ENCODE measurements at places on chromosomes 13 and 19.

DNA sequence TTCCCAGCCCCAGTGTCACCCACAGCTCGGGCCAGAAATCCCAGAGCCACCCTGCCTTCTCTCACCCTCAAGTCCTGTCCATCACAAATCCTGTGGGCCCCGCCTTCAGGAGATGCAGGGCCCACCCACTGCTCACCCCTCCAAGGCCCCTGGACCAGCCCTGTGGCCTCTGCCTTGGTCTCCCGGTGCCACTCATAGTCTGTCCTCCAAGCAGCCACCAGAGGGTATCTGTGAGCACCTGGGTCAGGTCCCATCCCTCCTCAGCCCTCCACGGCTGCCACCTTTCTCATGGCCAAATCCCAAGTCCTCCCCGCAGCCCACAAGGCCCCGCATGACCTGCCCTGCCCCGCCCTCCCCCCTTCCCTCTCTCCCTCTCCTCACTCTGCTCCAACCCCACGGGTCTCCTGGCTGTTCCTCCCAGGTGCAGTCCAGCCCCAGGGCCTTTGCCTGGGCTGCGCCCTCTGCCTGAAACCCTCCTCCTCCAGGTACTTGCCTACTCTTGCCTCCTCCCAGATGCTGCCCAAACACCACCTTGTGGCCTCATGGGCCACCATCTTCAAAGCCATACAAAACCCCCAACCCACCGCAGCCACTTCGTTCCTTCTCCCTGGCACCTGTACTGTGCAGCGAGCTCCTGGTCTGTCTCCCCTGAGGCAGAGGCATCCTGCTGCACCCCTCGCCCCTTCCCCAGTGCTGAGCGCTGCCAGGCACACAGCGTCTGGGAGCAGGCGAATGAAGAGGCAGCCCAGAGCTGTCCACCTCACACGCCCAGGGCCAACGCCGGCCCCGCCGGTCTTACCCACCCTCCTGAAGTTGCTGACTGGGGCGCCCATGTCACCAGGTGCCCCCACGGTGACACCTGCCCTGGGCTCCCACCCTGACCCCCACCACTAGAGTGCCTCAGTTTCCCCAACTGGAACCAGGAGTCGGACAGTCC, 13.2 kb upstream of the UQCR11 start:
- DNase-seq, result no peak

GRCh38 chr13:110607675-110608224, 7.6 kb upstream of the NAXD start:
- DNase-seq, result no peak

DNA sequence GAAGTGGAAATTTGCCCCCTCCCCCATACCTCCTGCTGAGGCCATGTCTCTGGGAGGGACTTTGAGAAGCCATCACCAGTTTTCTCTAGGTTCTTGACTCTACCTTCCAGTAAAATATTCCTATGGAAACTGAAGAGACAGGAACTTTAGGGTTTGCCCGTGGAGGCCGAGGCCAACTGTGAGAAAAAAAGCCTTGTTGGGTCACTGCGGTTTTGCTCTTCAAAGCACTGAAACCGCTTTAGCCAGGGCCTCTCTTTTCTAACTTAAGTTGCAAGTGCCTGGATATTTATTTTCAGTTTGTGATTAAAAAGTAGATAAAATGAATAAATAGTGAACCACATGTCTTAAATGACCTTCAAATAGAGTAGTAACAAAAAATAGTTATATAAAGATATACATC, 159.7 kb upstream of the TSC22D1 start:
- no peak for DNase-seq

DNA sequence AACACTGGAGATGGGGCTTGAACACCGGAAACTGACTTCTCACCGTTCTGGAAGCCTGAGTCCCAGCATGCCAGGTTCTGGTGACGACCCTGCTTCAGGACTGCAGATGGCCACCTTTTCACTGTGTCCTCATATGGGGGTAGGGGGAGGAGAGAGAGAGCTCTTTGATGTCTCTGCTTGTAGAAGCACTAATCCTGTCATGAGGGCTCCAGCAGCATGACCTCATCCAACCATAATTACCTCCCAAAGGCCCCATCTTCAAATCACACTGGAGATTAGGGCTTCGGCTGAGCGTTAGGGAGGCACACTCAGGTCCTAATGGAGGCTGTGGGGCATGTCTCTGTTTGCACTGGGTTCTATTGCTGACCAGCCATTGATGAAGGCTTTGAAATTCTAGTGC, 255.3 kb downstream of the TEX29 start:
- no peak for DNase-seq

GRCh38 chr19:501646-502045, 5.4 kb downstream of the MADCAM1 start:
- peak; percentile 22 for DNase-seq

DNA sequence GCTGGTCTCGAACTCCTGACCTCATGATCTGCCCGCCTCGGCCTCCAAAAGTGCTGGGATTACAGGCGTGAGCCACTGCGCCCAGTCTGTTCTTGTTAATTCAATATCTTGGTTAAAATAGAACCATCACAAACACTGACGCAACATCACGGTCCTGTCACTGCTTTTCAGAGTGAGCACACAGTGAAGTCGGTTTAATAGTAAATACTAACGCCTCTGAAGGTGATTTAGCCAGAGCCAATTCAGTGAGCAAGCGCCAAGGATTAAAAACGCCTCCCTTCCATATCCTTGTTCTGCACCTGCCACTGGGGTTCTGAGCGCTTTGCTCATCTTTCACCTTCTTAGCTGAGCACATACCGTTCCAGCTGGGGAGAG, 30.3 kb downstream of the LAMP1 start:
- no peak for DNase-seq

DNA sequence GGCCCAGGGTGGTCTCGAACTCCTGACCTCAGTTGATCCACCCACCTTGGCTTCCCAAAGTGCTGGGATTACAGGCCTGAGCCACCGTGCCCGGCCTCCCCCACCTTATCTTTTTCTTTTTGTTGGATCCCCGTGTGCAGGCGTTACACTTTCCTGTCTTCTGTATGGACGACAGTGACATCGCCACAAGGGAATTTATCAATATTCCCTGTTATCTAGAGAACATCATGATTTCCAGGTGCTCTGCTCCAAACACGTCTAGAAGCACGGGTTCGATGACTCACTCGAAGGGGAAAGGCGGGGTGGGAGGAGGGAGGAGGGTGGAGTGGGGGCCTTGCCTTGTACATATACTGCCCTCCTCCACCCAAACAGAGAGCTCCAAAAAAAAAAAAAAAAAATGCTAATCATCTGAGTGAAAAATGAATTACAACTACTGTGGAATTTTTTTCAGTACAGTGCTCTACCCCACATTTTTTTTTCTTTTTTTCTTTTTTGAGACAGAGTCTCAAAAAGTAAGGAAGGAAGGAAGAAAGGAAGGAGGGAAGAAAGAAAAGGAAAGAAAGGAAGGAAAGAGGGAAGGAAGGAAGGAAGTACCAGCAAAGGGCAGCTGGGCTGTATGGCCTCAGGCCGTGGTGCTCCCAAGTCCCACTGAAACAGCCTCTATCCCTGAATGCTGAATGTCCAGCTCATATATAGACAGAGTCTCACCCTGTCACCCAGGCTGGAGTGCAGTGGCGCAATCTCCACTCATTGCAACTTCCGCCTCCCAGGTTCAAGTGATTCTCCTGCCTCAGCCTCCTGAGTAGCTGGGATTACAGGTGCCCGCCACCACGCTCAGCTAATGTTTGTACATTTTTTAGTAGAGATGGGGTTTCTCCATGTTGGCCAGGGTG, 36.8 kb downstream of the INSR start:
- no peak for DNase-seq

- DNase-seq, result peak; percentile 100
These were observed at the start of gene HNRNPL for GRCh38 chr19:38849860-38850435. HNRNPL (minus strand) TSS chr19:38849986; CDS start chr19:38849966, 20 bp downstream.

DNA sequence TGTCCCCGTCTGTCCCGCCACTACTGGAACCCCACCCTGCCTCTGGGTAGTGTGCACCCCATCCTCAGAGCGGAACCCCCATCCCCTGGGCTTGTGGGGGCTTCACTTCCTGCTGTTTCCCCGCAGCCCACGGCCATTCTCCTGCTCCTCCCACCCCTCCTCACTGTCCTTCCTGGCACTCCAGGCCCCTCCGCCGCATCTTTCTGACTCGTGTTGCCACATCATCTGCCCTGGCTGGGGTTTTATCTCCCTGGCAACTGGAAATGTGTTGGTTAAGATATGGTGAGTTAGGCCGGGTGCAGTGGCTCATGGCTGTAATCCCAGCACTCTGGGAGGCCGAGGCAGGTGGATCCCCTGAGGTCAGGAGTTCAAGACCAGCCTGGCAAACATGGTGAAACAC, 37.3 kb downstream of the KDM4B start:
- no peak for DNase-seq

DNA sequence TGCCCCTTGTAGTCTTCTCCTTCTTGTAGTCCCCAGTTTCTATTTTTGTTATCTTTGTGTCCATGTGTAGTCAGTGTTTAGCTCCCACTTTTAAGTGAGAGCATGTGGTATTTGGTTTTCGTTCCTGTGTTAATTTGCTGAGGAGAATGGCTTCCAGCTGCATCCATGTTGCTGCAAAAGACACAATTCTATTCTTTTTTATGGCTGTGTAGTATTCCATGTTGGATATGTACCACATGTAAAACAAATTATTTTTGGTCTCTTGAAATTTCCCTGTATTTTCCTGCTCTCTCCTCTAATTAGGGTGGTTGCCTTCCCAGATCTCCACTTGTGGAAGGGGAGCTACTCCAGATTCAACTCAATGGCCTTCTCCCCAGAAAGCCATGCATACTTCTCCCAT, 813.8 kb downstream of the UQCRFS1 start:
- no peak for DNase-seq

Data from left hindlimb (tissue), 1 donor.